Activated T-helper 1 cell treated with Interleukin-2 at 50 U/mL for 16 hours (primary cell): ENCODE measurements at places on chromosomes 3 and 15.

- DNase-seq = no peak
These were observed 96.9 kb downstream of the VPS8 start for GRCh38 chr3:184908859-184909258.

DNA sequence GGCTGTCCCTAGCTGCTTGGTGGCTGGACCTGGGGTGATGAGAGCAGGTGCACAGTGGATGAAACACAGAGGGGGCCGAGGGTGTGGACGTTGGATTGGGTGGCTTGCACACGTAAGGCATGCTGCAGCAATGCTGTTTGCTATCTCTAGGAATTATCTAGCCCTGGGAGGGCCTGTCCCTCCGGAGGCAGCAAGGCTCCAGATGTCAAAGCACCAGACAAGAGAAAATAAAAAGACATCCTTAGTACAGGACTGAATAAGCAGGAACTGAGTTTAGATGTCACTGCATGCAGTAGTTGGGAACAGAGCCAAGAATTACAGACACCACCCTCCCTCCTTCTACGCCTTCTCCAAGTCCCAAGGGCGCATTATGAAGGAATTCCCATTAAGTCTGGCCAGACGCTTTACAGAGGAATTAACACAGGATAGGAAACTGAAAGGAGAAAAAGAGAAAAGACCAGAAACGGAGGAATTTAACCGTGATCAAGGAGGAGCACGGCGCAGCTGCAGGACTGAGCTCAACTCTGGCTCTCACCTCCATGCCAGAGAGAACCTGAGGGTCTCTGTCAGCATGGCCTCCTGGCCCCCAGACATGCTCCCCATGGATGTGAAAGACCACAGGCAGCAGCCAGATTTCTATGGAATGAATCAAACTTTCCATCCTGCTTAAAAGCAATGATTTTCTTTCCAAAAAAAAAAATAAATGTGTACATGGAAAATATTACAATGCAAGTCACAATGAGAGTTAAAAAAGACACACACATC lies 13.8 kb downstream of the ATP10A start:
- DNase-seq = no peak

GRCh38 chr15:66399276-66399675 lies 12.6 kb downstream of the MAP2K1 start:
- DNase-seq = no peak

- no peak for DNase-seq
These were observed 53.3 kb downstream of the MEIS2 start for GRCh38 chr15:37046876-37047614.

DNA sequence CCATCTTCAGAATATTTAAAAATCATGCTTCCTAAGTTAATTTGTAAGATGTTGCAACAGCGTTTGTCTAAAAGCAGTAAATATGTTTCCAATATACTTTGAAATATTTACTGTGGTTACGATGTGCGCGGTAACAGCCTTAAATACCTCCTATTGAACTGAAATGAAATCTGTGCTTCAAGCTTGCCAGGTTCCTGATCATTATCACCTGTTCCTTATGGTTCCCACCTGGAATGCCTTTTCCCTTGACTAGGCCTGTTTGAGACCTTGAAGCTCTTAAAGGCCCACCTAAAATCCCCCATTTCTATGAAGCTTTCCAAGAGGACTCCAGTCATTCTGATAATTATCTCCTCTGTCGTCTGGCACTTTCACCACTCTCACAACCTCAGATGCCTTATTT lies 146.7 kb downstream of the NAALADL2 start:
- no peak for DNase-seq

GRCh38 chr3:125129512-125129997 lies 73.8 kb upstream of the HEG1 start:
- DNase-seq = no peak

DNA sequence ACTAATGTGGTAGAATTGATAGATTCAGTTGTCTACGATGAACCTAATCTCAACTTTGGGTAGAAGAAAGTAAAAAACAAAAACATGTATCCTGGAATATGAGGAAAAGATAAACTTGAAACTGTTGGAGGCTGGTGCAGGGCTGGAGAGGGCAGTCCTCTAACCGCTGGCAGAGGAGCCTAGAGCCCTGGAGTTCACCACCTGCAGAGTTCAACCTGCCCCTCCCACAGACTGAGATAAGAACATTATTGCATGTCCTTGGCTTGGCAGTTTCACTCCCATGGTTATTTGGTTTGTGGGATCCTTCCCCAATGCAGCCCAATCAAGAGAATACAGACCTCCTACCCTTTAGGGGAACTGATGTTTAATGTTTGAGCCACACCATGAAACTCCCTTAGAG lies 53.2 kb upstream of the GATM start:
- DNase-seq = no peak

GRCh38 chr3:136535906-136536305 lies 216.3 kb downstream of the STAG1 start:
- DNase-seq = no peak

- no peak for DNase-seq
These were observed 44.3 kb upstream of the MRPS22 start for GRCh38 chr3:139299261-139300132.
